Activated gamma-delta T cell treated with anti-CD3 and anti-CD28 coated beads, Interleukin-2, amount 50 U/mL, for 16 hours (primary cell): ENCODE measurements at places on chromosomes 3 and 15.

DNA sequence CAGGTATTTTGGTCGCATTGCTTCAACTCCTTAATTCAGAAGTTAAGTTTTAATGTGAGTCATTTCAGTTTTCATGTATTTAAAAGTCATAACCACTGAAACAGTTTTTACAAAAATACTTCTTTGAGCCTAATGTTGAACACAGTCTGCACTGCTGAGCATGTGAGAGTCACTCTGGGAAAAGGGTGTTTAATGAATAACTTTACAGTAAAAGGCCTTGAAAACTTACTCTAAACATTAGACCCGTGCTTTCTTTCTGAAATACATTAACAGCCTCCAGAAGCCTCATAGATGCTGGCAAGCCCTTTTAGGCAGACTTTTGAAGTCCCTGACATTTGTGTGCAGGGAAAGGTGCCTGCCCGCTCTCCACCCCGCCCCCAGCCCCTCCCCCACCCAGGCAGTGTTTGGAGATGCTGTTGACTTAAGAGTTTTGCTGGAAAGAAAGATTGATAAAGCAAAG is 68.9 kb upstream of the NR2F2 start:
- no peak for DNase-seq

DNA sequence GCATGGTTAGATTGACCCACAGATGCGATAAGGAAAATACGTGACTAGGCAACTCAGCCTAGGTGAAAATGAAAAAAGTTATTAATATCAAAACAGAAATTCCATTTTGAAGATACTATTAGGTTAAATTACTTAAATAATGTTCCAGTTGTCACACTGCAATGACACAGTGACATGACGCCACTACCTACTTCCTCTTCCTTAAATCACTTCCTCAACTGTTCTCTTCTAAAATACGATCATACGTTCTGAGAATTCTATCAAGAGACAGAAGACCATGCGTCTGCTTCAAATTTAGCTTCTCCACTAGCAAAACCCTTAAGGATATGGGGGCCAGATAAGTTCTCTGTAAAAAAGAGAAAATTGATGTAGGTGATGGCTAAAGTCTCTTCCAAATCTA is 18.2 kb downstream of the CMTM6 start:
- DNase-seq: no peak

DNA sequence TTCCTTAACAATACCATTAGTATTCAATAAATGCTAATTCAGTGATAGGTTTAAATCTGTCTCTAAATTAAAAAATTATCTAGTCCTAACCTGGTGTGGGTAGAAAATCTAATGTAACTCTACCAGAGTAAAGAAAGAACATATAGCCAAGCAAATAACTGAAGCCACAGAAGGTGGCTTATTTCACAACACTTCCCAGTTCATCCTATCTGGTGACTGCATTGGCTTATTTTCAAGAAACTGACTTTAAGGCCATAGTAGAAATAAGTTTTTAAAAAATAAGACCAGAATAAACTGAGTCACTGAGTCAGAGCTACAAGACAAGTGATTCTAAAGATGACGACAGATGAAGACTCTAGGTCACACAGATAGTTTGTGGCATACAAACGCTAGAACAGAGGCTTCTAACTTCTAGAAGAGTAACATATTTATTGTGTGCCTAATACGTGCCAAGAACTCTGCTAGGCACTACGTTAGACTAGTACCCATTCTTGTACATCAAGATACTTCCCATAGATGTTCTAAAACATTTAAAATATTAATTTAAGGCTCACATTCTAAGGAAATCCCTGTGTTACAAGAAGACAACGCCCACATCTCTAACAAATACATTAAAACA is 25.9 kb downstream of the TMCC1 start:
- DNase-seq: no peak

- no peak for DNase-seq
Observed at GRCh38 chr15:58536414-58536813, 104.6 kb downstream of the LIPC start.

GRCh38 chr3:75951941-75952340 is 166.6 kb upstream of the ZNF717 start:
- DNase-seq: no peak

DNA sequence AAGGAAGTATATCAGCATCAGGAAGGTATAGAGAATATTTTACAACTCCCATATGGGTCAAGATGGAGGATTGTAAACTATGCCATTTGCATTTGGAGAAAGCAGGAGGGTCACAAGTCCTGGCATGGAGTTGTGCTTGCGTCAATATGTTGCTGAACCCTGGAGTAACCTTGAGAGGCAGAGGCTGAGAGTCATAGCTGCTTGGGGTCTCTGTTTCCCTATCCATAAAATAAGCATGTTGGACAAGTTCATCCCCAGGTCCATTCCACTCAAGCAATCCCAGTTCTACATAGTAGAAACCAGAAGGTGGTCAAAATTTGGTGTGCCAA is 273.6 kb downstream of the MECOM start:
- DNase-seq: no peak

DNA sequence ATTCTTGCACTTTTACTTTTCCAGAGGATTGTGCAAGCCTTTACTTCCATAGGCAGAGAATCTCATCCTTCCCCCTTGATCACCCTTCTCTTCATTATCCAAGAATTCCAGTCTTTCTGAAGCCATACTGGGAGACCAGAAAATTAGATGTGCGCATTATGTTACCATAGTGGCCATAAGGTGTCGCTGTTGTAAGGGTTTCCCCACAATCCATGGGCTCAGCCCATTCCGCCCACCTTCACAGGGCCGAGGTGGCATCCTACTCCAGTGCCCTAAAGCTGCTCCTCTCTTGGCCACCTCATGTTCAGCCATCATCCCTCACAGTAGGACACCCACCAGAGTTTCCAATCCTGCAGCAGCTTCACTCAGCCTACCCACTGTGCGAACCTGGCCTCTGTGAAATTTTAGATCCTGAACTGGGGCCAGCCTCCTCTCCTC is 35.0 kb downstream of the CTSH start:
- no peak for DNase-seq

- no peak for DNase-seq
Observed at GRCh38 chr15:57961919-57962318, 103.6 kb downstream of the ALDH1A2 start.

GRCh38 chr15:64010719-64011118 is 35.6 kb downstream of the DAPK2 start:
- DNase-seq: peak; percentile 82

GRCh38 chr15:31457161-31457560 is 130.5 kb downstream of the KLF13 start:
- no peak for DNase-seq

DNA sequence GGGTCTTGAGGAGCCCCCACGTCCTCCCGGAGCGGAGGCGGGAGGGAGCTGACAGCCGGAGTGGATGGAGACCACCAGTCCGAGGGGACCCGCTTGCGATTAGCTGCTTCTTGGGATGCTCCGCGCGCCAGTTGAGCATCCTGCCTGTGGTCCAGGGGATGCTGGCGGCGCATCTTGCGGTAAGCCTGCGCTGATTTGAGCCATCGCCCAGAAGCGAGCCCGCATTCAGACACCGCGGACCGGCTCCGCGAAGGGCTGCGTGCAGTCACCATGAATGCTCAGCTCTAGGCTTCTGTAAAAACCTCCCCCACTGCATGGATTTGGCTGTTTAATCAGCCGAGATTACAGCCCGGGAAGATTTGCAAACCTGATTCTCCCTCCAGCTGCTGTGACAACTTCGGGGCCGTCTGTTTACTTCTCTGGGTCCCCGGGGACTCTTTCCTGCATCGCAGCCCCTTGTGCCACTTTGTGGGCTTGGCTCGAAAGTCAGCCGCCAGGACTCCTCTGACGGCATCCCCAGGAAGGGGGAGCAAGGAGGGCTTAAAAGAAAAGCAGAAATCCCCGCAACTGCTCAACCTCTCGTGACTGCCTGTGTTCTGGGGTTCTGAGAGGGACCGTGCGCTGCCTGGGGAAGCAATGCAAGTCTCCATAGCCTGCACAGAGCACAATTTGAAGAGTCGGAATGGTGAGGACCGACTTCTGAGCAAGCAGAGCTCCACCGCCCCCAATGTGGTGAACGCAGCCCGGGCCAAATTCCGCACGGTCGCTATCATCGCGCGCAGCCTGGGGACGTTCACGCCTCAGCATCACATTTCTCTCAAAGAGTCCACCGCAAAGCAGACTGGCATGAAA is 171.1 kb downstream of the KCNAB1 start:
- no peak for DNase-seq

GRCh38 chr15:66115568-66116206 is 137.9 kb downstream of the MEGF11 start:
- DNase-seq: no peak

DNA sequence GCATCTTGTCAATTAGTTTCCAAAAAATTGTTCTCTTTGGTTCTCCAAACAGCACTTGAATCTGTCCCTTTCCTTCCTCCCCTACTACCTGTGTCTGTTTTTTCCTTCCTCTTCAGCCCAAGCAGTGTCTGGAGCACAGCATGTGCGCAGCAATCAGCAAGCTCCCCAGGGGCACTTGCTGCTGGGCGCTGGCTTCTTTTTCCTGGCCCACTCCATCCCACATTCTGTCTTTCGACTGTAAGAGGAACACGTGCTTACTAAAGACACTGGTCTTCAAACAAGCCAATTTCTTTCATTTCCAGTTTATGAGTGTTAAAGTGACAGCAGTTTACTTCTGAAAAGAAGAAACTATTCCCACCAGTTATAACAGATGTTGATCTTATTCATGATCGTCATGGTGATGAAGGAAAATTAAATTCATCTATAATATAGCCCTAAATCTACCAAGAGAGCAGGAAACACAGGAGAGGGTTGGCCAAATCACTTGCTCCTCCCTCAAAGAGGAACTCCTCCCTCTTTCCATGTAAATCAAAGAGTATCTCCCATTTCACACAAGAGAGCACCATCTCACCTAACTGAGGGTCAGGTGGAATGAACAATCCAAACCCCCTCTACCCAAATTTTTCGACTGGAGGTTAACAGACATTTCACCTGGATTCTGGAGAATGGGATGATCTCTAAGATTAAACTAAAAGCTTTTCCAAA is 115.4 kb downstream of the IGF2BP2 start:
- no peak for DNase-seq

- DNase-seq: no peak
Observed at GRCh38 chr3:23377928-23378672, 175.0 kb downstream of the UBE2E2 start.

DNA sequence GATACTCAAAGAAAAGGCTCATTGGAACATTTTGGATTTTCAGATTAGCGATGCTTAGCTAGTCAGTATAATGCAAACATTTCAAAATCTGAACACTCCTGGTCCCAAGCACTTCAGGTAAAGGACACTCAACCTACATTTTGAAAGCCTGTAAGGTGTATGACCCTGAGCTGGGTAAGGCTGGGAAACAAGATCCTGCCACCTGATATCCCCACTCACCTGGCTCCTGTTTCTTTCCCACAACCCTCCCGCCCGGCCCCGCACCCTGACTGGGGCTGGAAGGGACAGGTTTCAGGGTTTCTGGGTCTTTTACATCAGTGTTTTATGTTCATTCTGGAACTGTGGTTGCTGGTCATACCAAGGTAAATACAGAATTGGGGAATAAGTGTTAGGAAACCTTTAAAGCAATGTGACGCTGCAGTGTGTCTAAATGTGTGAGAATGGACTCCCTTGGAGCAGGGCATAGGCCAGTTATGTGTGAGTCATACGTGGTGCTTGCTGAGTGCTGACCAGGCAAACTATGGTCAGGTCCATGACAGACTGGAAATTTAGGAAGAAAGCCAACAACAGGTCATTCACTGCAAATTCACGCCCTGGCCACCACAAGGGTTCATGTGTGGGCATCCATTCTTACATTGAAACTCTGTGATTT is 22.9 kb downstream of the CTXND1 start:
- DNase-seq: no peak

- no peak for DNase-seq
Observed at GRCh38 chr15:50162969-50163718, 18.9 kb upstream of the SLC27A2 start.

DNA sequence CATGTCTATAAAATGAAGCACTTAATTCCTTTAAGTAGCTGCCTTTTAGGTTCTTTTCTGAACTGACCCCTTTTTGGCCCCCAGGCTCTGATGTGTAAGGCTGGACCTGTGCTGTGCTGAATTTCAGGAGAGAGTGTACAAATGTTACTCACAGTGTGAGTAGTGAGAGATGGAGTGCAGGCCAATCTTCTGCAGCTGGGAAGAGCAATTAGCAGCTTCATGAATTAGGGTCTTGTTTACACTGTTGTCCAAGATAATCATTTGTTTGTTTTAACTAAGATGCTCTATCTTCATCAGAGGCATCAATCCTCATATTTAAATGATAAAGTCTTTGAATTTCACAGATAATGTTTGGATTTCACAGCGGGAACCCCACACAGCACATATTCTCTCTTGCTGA is 19.4 kb downstream of the ARPP21 start:
- DNase-seq: no peak

DNA sequence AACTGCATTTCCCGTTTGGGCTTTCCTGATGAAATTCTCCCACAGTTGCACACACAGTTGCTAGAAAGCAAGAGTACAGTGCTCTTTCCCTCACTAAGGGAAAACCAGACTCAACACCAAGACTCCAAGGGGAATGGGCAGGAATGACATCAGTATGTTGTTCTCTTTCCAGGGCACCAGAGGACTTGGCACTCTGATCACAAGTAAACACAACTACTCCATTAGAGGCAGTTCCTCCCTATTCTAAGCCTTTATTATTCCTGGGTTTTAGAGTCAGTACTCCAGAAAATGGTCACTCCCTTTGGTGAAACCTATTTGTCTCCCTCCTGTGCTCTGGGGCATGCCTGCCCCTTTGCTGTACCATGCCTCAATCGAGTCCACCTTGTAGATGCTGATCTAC is 52.3 kb upstream of the VGLL4 start:
- no peak for DNase-seq

- DNase-seq: no peak
Observed at GRCh38 chr3:186949281-186949982, 19.1 kb downstream of the ST6GAL1 start.

DNA sequence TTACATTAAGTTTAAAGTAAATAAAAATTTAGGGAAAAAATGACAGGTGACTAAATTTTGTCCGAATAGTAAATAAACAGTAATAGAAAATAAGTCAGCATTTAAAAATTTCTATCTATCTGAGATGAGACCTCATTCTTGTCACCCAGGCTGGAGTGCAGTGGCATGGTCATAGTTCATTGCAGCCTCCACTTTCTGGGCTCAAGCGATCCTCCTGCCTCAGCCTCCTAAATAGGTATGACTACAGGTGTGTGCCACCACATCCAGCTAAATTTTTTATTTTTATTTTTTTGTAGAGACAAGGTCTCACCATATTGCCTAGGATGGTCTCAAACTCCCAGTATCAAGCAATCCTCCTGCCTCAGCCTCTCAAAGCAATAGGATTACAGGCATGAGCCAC is 7.8 kb downstream of the KPNA4 start:
- no peak for DNase-seq

- DNase-seq: no peak
Observed at GRCh38 chr3:167114619-167115018, 265.5 kb downstream of the ZBBX start.

GRCh38 chr3:85678713-85679112 is 719.9 kb downstream of the CADM2 start:
- no peak for DNase-seq
